ENCODE measurements at places on chromosomes 2 and 18.

GRCh38 chr2:3199627-3200345 lies 177.8 kb downstream of the EIPR1 start:
- no peak for DNase-seq

DNA sequence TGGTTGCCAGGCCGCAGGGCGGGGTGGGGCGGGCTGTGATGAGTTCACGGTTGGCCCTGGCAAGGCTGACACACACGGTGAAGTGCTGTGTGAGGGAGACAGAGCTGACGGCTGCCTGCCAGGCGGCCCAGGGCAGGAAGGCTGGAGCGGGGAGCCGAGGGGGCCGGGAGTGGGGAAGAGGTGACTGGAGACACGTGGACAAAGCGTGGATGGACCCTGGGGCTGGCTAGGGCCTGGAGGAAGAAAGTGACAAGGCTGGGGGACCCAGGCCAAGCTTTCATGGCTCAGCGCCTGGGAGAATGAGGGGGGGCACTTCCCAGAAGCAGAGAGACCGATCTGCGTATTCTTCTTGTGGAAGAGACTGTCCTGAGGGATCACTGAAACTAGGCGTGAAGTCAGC lies 123.2 kb downstream of the DYSF start:
- no peak for DNase-seq

DNA sequence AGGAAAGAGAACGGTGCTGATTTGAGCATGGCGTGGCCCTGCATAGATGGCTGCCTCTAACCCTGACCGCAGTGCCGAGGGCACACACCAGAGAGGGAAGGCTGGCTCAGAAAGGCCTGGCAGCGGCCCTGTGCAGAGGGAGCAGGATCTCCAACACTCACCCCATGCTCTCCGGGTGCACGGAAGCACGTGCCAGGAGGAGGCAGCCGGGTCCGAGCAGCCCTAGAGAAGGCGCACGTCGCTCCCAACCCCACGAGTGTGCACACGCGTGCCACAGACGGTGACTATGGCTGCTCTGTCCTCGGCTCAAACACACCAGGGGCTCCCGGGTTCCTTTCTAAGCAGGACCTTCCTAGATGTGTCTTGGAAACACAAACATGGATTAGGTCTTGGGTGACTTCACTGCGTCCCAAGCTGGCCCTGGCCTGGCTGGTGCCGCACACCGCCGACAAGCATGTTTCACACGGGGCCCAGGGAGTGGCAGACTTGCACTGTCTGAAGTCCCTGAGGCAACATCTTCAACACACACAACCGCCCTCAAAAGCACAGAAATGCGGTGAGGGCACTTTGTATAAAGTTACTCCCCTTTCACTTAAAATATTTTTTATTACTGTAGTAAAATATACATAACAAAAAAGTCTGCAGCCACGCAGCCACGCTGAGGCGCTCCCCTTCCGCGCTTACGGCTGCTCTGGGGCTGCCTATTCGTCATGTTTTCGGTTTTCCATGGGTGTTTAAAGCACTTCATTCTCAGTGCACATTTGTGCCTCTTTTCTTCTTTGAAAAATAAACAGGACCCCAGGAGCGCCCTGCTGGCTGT lies 110.0 kb downstream of the ZNF516 start:
- DNase-seq = no peak

DNA sequence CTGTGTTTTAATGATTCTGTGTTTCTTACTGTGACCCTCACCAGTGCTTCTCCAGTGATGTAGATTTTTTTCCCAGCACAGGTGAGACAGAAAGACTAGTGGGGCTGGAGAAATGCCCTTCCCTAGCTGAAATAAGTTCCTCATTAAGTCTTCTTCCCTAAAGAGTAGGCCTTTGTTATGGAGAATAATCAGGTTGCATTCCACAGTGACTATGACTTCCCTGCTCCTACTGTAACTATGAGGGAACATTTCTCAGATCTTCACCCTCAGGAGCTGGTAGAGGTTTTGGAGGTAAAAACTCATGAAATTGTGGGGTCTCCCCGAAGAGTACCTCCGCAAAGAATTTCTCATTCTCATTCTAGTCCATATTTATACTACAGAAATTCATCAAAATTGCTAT lies 286.2 kb downstream of the GRB14 start:
- no peak for DNase-seq

GRCh38 chr2:163734401-163734800 lies 1.4 kb downstream of the FIGN start:
- DNase-seq = no peak

GRCh38 chr2:162002623-162003235 lies 71.3 kb downstream of the DPP4 start:
- no peak for DNase-seq

DNA sequence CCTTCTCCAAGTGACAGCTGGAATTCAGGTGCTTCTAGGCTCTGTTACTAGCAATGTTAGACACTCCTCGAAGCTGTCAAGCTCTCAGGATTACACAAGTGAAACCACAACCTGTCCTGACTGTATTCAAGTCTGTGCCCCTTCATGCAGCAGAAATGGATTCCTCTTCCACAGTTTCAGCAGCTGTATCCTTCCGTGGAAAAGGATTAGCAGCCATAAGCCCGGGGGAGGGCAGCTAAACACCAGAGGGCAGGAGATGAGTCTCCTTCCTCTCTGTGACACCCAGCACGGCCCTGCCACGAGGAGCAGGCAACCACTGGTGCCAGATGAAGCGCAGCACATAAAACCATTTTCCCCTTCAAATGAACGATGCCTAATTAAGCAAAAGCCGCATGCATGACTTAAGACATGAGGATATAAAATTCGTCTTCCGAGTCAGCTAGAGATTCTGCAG lies 1.2 kb downstream of the ST3GAL5 start:
- peak; percentile 17 for DNase-seq

- no peak for DNase-seq
These were observed 790.8 kb downstream of the SOCS6 start for GRCh38 chr18:71079606-71080005.

- no peak for DNase-seq
These were observed 80.2 kb downstream of the NUP35 start for GRCh38 chr2:183204397-183204796.

DNA sequence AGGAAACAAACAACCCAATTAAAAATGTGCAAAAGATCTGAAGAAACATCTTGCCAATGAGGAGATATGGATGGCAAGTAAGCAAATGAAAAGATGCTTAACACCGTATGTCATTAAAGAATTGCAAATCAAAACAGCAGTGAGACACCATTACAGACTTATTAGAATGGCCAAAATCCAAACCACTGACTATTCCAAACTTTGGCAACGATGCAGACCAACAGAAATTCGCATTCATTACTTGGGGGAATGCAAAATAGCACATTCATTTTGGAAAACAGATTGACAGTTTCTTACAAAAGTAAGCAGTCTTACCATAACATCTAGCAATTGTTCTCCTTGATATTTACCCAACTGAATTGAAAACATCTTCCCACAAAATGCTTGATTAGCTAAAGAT lies 1118.7 kb downstream of the SUCLG1 start:
- no peak for DNase-seq

GRCh38 chr2:106117347-106117746 lies 76.8 kb downstream of the UXS1 start:
- DNase-seq = no peak

DNA sequence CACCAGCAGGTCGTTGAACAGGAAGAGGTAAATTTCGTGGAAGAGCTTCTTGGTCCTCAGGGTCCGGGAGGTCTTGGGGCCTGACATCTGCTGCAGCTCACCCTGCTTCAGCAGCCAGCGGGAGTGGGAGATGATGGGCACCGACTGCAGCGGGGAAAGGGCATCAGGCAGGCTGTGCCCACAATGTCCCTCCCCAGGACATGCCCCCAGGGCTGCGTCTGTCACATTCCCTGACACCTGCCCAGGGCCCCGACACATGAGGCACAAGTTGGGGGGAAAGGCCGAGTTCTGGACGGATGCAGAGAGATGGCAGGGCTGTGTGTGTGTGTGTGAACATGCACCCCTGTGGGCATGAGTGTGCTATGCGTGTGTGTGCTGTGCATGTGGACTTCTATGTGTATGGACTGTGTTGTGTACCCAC lies 13.9 kb downstream of the SNORC start:
- no peak for DNase-seq

- DNase-seq = no peak
These were observed 254.4 kb downstream of the KCNE4 start for GRCh38 chr2:223306371-223306770.

GRCh38 chr2:220057916-220058315 lies 430.5 kb downstream of the SLC4A3 start:
- no peak for DNase-seq

DNA sequence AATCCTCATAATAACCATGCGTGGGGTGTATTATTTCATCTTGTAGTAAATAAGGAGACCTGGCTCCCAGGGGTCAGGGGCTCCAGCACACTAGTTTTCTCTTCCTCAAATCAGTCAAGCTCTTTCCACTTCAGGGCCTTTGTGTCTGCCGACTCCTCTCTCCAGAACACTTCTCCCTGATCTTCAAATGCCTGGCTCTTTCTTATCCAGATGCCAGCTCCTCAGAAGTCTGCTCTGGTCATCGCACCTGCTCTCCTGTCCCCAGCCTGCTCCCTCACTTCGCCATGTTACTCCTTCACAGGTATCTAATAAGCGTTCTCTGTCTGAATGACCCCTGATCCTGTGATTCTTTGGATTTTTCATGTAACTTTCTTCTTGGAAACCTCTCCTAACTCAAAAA lies 62.0 kb downstream of the GYPC start:
- DNase-seq = no peak

GRCh38 chr2:135163306-135163705 lies 111.2 kb downstream of the RAB3GAP1 start:
- no peak for DNase-seq

DNA sequence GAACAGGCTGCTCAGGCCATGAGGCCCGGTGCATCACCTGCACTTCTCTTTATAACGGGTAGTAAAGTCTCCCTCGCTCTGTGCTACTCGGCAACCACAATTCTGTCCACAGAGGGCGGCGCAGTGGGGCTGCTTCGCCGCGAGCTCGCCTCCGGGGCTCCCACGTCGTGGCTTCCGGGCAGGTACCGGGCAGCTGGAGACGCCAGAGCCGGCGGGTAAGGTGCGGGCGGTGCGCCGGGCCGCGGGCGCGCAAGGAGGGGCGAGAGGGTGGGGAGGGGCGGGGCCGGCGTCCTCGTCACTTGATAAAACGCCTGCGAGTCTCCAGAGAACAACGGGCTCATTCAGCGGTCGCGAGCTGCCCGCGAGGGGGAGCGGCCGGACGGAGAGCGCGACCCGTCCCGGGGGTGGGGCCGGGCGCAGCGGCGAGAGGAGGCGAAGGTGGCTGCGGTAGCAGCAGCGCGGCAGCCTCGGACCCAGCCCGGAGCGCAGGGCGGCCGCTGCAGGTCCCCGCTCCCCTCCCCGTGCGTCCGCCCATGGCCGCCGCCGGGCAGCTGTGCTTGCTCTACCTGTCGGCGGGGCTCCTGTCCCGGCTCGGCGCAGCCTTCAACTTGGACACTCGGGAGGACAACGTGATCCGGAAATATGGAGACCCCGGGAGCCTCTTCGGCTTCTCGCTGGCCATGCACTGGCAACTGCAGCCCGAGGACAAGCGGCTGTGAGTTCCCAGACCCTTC lies at the start of gene ITGA6:
Gene ITGA6 (plus strand): TSS at position 331 of the 734 bp plus-strand sequence.
- DNase-seq = no peak

- no peak for DNase-seq
These were observed 1022.0 kb upstream of the CELF4 start for GRCh38 chr18:38587571-38587970.

- no peak for DNase-seq
These were observed 63.7 kb downstream of the BABAM2 start for GRCh38 chr2:27954221-27954673.

GRCh38 chr2:239577935-239578334 lies 177.1 kb upstream of the HDAC4 start:
- no peak for DNase-seq

- DNase-seq = no peak
These were observed 11.9 kb downstream of the GAL3ST2 start for GRCh38 chr2:241788572-241788971.

DNA sequence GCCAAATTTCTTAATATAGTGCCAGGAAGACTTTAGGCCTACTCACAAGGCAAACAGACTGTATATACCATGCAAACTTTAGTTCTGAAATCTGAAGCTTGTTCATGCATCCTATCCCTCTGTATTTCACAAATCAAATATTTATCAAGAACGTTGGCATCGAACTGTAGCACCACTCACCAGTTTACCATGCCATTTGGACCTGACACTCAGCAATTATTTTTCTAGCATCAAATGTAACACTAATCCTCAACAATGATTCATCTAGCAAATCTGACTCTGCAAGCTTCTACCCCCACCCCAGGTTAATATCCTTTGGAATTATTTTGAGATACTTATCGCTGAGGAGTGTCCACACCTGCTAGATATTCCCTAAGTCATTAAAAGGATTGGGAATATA lies 1506.6 kb downstream of the LRP1B start:
- no peak for DNase-seq

DNA sequence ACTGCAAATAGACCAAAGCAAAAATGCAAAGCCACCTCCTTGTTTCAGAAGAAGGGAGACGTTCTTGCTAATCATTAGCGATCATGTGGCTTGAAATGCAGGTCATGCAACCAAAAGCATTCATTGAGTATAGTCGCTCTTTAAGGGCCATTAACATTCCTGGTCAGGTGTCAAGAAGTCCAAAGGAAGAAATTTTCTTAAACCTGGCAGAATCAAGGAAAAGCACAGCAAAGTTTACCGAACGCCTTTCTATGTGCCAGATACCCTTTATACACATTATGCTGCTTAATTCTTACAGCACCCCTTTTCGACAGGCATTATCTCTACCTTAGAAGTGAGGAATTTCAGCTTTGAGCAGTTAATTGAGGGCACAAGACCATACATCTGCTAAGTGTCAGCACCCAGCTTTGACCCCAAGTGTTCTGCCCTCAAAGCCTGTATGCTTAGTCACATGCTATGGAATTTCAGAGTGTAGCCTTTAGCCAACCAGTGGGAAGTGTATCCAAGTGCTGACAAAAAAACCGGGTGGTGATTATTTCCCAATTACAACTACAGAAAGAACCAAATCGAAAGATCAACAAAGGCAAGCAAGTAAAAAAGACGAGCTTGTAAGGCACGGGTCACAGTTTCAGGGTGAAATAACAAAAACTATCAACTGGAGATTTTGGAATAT lies 70.8 kb downstream of the EPHA4 start:
- DNase-seq = no peak

DNA sequence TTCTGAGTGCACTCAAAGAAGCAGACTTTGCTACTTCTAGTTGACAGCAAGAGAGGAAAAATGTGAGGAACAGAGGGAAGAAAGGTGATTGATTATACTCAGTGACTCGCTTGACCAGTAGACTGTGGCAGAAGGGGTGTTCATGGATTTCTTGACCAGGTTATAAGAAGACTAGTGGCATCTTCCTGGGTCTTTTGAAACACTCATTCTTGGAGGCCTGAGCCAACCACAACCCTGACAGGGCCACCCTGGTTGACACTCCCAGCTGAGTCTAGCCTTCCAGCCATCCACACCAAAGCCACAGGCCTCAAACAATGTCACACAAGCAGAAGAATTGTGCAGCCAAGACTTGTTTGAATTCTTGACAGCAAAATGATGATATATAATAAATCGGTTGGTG lies 366.3 kb downstream of the SS18 start:
- no peak for DNase-seq

DNA sequence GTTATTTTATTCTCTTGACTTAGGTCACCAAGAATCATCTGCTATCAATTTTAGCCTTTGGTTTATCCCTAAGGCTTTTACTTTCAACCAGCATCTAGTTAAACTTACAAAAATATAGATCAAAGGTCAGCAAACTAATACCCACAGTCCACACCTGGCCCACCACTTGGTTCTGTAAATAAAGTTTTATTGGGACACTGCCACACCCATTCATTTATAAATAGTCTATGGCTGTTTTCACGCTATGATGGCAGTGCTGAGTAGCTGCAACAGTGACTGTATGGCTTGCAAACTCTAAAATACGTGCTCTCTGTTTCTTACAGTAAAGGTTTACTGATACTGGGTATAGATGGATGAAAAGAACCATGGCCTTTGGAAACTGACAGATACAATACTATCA lies 107.0 kb downstream of the MEP1B start:
- DNase-seq = no peak

All from NCI-H187 treated with DMSO at 0.1 percent for 48 hours (cell line).